D341Med (cell line): ENCODE measurements at places on chromosomes 5 and 9.

GRCh38 chr9:72274916-72275315 is 90.1 kb downstream of the ZFAND5 start:
- no peak for DNase-seq

GRCh38 chr5:154646745-154647113 is 108.4 kb upstream of the LARP1 start:
- DNase-seq = no peak

DNA sequence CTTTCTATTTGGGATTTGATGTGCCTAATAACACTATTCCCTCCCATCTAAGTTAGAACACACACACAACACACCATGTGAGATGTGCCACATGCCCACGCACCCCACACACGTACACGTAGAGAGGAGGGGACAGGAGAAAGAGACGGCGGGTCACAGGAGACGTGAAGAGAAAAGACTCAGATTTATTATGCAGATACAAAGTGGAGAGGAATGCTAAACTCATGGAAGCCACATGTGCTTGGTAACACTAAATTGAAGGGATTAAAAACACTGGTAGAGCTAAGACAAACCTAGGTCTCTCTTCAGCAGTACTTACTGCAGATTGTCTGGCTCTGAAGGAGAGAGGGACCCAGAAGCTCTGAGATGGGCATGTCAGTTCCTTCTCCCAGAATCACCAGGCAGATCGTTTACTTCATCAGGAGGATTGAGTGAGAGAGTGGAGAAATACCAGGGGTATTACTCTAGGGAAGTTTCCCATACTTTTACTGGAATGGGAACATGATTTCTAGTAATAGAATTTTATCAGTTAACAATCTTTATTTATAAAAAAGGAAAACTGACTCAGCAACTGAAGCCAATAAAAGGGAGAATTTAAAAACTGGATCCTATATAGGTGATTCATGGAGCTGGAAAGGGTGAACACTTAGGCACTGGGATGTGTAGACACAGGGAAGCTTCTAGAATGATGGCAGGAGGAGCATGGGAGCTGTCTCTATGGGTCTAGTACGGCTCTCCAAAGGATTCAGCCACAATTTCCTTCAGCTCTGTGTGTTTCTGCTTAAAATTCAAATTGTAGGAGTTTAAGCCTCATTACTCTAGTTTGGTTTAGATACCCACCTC is 139.4 kb downstream of the MACIR start:
- DNase-seq = no peak

GRCh38 chr9:70229579-70229978 is 29.2 kb upstream of the SMC5 start:
- DNase-seq = no peak

DNA sequence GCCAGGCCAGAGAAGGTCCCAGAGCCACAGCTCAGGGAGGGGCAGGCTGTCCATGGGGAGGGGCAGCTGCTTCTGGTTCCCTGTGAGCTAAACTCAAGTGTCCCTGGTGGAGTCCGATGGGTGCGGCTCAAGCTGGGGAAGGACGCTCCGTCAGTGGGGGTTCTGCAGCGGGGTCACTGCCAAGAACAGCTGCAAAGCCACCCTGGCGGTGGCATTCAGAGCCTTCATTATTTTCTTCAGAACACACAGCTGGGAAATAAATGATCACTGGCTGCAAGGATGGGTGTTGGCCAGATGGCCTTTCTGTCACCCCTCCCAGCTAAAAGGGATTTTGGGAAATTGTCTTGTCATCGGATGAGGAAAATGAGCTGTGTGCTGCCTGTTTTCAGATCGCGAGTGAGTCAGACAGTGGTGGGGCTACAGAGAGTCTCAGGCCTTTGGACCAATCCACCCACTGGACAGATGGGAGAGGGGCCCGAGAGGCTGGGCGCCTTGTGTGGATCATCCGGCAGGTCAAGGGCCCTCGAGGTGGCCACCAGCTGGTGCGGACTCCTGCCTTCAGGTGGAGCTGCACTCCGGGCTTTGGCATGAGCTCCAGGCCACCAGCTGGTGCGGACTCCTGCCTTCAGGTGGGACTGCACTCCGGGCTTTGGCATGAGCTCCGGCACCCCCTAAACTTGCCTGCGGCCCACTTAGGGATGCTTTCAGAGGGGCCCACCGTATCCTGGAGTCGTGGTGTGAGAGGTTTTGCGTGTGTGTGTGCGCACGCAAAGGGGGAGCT is 17.9 kb upstream of the GFPT2 start:
- DNase-seq = no peak

- no peak for DNase-seq
These were observed 55.1 kb downstream of the MRPL36 start for GRCh38 chr5:1744393-1745122.

GRCh38 chr5:59732806-59733205 is 160.7 kb downstream of the PDE4D start:
- DNase-seq = no peak

GRCh38 chr9:128034821-128035652 is 32.1 kb downstream of the NAIF1 start:
- DNase-seq = peak; percentile 87

GRCh38 chr9:135605238-135605781 is 34.0 kb downstream of the GLT6D1 start:
- DNase-seq = peak; percentile 20

DNA sequence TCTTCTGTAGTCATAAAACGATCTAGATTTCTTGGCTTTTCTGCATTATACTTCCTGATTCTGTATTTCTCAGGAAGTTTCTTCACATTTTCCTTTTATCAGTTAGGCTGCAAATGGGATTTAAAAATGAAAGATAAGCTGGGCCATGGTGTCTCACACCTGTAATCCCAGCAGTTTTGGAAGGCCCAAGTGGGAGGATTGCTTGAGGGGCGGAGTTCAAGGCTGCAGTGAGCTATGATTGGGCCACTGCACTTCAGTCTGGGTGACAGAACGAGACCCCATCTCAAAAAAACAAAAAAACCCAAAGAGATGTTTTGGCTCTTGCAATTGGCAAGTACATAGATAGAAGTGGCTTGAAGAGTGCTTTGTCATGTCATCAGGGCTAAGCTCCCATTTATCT is 26.2 kb upstream of the APC start:
- DNase-seq = no peak

GRCh38 chr9:122051351-122052321 is 41.5 kb downstream of the TTLL11 start:
- no peak for DNase-seq

DNA sequence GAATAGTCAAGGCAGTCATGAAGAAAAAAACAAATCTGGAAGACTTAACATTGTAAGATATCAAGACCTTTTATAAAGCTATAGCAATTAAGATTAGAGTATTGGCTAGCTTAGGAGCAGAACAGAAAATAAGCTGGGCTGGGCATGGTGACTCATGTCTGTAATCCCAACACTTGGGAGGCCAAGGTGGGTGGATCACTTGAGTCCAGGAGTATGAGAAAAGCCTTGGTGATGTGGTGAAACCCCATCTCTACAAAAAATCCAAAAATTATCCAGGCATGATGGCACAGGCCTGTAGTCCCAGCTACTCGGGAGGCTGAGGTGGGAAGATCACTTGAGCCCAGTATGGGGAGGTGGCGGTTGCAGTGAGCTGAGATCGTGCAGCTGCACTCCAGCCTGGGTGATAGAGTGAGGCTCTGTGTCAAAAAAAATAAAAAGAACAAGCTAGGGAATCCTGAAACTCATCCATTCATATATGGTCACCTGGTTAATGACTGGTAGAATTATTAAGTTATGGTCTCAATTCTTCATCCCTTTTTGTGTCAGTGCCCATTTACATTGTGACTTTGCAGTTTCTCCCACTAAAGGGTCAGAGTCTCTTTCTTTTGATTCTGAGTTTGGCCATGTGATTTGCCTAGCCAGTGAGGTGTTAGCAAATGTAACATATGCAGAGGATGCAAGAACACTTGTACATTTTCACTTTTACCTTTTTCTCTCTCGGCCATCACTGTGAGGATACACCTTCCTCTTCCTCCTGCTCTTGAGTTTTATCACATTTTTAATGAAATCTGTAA is 144.6 kb upstream of the SGCD start:
- no peak for DNase-seq

- no peak for DNase-seq
These were observed 400.0 kb downstream of the KIAA0825 start for GRCh38 chr5:94218374-94218773.

- DNase-seq = no peak
These were observed 41.9 kb downstream of the TJP2 start for GRCh38 chr9:69215774-69216485.

DNA sequence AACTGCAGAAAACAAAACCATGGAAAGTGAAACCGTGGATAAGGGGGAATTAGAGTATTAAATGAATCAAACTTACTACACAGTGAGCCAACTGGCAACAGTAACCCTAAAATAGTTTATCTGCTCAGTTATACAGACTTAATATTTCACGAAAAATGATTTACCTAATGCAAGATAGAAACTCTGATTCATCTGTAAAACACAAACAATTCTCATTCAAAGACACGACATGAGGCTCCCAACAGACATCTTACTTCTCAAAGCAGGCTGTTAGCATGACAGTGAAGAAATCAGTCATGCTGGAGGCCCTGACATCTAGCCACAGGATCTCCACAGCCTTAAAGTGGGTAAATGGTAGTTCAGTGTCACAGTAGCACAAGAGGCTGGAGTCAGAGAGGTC is 131.2 kb downstream of the FBN2 start:
- DNase-seq = no peak

GRCh38 chr9:23587903-23588302 is 238.1 kb downstream of the ELAVL2 start:
- no peak for DNase-seq

DNA sequence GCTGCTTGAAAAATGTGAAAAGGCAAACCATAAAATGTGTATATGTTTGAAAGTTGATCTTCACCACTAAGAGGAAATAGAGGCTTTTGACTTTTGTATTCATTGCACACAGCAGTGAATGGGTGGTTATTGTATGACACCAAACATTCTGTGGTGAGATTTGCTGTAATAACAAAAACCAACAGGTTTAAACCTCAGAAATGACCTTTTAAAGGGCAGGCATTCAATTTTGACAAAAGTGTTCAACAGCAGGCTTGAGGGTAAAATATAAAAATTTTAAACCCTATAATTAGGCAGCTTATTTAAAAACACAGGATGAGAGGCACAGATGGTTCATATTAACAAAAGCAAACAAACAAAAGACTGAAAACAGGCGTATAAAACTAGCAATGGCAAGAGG is 128.1 kb upstream of the NUDT12 start:
- DNase-seq = no peak

- no peak for DNase-seq
These were observed 161.4 kb upstream of the DMRT1 start for GRCh38 chr9:680106-680505.

GRCh38 chr9:69168709-69169217 is 5.3 kb upstream of the TJP2 start:
- DNase-seq = no peak

GRCh38 chr9:105059252-105059651 is 131.3 kb upstream of the ABCA1 start:
- no peak for DNase-seq

DNA sequence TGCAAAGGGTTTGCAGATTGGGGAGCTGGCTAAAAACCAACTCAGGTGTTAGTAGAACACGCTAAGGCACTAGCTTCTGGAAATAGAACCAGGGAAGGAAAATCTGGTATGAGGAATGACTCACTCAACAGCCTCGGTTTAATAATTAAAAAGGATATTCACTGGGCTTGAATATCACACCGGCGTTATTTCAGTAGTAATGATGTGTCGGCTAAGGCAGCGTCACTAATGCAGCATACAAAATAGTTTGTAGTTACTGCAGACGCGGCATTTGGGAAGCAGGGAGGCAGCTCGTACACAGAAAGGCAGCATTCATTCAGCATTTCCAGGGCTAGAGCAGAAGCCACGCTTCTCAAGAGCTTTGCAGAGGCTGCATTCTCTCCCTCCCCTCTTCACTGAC is 1.7 kb downstream of the ADRA1B start:
- DNase-seq = no peak

DNA sequence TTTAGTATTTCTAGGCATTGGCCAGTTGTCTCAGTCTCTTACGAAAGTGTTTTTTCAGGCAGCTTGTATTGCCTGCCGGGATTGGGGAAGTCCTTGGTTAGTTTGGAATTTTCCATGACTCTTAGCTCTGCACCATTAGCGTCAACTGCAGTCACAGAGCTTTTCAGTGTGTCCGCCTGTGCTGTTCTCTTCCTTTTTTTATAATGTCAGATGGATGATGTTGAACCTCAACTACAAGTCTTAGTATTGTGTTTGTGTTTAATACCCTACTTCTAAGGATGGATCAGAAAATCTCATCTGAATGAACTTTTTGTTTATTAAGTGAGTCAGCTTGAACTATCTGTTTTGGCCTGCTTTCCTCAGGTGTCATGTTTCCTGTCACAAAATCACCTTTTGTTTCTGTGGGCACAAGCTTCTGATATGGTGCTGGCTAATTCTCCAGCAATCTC is 33.1 kb downstream of the ATP6V0E1 start:
- no peak for DNase-seq

DNA sequence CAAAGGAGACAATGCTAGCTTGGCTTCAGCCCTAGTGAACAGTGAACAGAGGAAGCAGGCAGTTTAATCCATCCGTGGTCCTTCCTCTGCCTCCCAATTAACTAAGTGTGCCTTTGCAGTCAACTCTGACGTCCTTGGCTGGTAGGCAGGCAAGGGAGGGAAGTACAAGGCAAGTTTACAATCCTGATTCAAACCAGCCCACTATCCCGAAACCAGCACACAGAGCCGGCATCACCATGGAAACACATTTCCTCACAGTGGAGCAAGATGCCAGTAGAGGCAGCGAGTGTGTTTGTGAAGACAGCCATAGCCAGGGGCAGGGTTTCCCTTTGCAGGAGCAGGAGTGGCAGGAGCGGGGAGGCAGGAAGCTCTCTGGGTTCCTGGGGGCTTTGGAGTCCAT is 73.9 kb downstream of the GOLPH3 start:
- no peak for DNase-seq

DNA sequence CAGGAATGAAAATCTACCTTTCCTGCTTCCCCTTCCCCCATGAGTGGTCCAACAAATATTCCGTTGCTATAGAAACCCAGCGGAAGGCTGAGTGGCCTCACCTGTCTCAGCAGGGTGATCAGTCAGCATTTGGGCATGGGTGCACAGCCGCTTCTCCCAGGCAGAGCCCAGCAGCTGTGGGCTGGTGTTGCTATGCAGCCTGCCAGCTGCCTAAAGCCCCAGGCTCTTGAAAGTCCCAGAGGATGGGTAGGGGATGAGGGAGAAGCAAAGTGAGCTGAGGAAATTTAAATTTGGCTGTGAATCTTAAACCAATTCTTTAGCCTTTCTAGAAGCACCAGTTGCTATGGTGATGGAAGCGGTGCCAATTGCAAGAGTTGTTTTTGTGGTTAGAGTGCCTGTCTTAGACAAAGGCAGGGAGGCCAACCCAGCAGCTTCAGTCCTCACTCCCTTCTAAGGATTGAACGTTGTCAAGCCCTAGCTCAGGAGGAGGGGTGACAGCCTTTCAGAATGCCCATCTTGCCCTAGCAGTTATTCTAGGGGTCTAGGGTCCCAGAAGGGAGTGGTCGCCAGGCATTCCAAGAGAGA is 151.5 kb upstream of the PITX1 start:
- DNase-seq = peak; percentile 4

DNA sequence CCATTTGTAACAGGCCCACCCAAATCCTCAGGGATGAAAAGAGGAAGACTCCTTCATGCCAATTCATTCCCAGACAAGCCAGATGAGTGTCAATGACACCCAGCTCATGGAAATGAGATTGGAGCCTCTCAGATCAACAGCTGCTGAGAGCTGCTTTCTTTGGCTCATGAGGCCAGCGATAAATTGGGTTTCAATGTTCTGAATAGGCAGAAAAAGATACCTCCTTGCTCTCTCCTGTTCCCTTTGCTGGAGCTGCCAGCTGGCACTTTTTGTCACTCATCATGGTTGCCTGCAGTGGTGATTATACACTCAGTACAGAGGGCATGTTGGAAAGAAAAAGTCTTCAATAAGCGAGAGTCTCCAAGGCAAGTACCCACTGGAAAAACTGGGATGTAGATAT is 47.1 kb downstream of the SH3RF2 start:
- no peak for DNase-seq
